Activated T-helper 2 cell treated with anti-CD3 and anti-CD28 coated beads, Interferon-gamma antibody, Interleukin-2, Interleukin-4, amounts not matched to agents 10 μg/mL and 5 μg/mL and 100 μg/mL, durations not matched to agents 14 hours and 24 hours and 36 hours (primary cell): ENCODE measurements at places on chromosomes 13 and 19. TPM values are rescaled to one million over a fixed set of nuclear protein-coding genes. Genes with fewer than 3 reads are reported as not detected.

DNA sequence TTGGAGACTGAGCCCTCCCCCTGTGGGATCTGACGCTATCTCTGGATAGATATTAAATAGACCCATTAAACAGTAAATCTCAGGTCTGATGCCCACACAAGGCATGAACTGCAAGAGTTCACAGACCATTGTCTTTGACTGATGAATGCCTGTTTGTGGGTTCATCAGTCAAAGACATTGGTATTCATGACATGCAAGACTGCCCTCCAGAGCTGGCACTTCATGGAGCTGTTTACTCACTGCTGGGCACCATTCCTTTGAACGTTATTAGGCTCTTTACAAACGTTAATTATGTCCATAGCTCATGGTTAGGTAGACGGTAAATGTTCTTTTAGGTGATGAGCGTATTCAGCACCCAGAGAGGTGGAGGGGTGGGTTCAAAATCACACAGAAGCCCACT lies 111.8 kb upstream of the PABPC3 start:
- no peak for DNase-seq

DNA sequence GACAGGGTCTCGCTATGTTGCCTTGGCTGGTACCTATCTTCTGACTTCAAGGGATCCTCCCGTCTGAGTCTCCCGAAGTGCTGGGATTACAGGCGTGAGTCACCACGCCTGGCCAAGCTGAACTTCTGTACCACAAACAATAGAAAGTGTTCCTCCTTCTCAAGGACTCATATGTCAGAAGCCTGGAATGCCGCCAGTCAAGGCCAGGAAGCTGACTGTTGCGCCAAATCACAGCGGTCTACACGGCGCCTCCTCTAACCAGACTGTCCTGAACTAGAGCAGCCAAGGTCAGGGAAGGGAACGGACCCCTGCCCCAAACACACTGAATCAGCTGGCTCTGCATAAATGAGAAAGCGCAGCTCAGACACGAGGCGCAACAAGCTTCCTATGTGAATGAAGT lies 14.6 kb downstream of the RAB20 start:
- DNase-seq, result no peak

DNA sequence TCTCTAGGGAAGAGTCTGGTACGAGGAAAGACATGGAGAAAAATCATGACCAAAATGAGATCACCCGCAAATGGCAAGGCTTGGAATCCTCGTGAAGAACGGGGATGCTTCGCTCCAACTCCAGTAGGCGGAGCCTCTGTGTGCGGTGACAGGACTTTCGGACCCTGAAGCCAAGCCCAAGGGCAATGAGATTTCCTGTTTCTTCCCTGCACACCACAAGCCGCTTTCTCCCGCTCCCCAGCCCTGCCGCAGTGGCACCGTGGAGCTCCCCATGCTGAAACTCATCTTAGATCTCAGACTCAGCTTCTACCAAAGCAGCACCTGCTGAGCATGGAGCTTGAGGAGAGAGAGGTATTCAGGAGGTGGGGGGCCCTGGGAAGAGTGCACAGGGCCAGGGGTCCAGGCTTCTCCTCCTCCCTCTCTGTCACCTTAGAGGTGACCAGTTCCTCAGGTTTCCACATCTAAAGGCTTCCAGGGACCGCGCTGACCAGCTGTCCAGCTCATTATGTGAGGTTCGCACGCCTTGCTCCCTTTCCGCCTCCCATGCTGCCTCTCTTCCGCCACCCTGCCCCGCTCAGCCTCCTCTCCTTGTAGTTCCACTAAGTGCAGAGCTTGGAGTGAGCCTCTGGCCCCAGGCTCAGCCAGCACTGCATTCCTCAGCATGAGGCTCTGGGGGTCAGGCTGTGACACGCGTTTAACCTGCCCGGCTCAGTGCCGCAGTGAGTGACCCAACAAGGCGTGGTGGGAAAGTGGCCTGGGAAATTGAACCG lies 153.8 kb upstream of the SOX1 start:
- DNase-seq, result no peak

GRCh38 chr19:33724721-33725060 lies 72.0 kb upstream of the KCTD15 start:
- no peak for DNase-seq

Gene NPAS1
- total RNA-seq, result 0.25 TPM in 1 of 2 replicates, not detected in the other

DNA sequence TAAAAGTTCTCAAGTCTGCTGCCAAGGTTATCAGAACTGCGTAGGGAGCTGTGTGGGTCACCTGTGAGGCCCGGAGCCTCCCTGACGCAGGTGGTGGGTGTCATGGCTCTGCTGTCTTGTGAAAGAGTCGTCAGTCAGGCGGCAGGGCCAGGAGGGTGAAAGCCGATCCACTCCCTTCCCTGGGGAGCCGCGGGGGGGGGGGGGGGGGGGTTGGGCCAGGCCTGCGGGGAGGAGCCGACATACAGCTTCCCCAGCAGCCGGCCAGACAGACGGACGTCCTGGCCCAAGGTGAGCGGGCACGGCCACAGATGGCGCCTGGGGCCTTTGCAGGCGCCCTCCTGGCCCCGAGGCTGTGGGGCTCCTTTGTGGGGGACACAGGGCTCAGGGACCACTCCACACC lies 12.4 kb downstream of the SBNO2 start:
- no peak for DNase-seq

GRCh38 chr13:94335761-94336526 lies 143.5 kb downstream of the DCT start:
- DNase-seq, result no peak

Gene DPRX
- total RNA-seq, result not detected in 2 replicates

DNA sequence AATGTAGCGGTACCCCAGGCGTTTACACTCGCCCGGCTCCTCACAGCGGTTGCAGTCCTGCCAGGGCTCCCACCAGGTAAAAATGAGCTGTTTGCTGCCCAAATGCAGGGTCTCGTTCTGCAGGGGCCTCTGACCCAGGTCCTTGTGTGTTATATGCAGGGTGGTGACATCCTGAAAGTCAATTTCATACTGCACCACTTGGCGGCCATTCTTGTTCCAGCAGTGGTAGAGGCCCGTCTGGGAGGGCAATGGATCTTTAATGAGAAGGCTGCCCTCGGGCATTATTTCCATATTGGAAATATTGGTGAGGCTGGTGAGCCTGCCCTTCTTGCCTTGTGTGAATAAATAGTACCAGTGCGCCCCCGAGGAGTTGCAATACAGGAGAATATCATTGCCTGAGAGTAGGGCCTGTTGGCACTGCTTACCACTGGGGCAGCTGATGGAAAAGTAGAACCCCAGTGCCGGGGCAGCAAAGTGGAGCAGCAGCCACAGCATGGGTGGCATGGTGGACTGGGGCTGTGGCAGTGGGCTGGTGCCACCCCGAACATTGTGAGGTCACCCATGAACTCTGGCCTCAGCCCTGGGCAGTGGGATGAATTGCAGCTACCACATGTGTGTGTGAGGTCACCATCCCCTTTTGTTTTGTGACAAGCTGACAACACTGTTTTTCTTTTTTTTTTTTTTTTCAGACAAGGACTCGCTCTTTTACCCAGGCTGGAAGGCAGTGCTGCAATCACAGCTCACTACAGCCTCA lies at the start of gene FAM187B:
FAM187B (minus strand) TSS at position 563 of the 754 bp plus-strand sequence; CDS start at position 504, 59 bp downstream.
- DNase-seq, result no peak

DNA sequence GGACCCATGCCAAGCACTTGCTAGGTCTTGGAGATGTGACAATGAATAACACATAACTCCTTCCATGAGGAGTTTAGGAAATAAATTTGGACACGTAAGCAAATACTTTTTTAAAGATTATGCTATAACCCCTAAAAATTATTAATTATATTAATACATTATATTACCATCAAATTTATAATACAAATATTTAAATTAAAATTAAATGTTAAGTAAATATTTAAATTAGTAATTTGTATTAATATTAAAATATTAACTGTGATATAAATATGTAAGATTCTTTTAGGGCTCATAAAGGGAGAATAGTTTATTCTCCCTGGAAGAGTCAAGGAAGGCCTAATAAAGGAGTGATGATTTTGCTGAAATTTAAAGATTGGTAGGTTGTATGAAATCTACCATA lies 121.1 kb downstream of the RAP2A start:
- no peak for DNase-seq
